ENCODE measurements at places on chromosomes 16 and 17.
A peak's percentile ranks its signal among the peaks of the same experiment; 100 is the strongest.

DNA sequence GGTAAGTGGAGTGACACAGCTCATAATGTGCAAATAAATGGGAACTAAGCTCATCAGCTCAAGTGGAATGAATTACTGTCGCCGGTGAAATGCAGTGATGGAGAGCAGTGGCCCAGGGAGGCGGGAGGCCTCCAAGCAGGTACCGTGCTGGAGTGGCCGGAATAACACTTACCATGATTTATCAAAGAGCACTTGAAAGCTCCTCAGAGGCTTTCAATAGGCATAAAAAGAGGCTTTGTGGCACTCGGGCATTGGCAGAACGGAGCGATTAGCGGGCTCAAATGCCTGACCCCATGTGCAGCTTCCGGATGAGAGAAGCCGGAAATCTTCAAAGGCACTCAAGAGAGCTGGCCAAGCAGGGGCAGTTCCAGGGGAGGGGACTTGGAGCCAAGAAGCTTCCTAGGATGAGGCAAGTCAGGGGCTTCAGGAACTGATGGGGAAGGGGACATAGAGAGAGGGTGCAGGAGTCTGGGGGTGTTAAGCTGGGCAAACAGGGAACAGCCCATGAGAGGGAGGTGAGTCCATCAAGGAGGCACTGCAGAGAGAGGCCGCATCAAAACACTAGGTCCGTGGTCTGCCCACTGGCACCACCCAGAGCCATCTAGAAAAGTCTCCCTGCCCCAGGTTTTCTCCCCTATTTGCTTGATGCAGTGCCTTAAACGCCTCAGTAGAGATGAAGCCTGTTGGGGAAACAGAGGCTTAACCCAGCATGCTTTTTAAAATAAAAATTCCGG, 144.0 kb upstream of the IRX6 start:
- no peak for DNase-seq

DNA sequence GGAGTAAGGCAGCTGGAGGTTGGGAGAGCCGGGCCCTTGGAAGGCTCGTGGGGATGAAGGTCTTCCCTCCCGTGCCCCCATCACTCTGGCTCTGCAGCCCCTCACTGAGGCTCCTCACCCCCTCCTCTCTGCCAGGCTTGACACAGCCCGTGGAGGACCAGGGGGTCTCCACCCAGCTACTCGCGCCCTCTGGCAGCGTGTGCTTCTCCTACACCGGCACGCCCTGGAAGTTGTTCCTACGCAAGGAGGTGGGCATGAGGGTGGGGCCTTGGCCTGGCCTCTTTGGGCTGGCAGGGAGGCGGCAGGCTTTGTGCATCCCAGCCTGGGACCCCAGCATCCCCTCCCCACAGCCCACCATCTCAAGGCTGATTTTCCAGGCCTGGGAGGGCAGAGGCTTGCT, 15.6 kb upstream of the SMIM5 start:
- no peak for DNase-seq

GRCh38 chr17:40345994-40346764, 18.4 kb downstream of the GJD3 start:
- no peak for DNase-seq

DNA sequence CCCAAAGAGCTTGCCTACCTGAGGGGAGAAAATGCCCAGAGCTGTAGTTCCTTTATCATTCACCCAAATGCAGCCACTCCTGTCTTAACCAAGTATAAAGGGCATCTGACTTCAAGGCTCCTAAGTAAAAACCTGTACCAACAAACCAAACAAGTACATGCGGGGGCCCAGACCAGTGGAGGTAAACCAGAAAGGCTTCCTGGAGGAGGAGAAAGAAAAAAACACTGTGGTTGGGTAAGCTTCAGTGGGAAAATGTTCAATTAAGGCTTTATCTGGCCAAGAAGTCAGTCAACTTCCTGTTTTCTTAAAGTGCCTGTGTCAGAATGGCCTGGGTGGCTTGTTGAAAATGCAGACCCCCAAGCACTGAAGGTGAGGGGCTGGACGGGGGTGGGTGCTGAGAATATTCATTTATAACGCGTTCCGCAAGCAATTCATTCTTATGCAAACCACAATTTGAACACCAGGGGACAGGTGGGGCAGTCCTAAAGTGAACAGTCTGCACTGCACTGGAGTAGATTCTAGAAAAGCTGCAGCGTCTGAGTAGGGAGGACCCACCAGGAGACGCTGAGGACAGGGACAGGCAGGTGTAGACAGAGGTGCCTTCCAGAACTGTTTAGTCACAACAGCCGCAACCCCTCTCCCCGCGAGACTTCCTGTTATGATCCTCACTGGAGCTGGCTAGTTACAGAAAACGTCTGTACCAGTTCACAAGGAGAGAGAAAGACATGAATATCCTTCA, 467.1 kb downstream of the SOX9 start:
- DNase-seq: no peak

DNA sequence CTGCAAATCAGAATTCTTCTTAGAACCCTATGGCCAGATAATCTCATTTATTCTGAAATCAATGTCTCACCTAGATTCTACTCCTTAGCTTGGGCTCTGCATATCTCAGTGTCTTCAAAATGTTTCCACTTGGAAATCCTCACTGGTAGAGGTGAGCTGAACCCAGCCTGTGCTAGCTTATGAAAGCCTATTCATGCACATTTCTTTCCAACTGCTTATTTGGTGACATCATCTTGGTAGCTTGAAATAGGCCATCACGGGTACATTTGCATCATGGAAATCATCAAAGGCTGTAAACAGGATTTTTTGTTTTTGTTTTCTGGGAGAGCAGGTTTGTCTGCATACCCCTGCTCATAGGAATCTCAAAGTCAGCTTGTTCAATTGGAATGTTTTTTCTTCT, 130.8 kb downstream of the KCNJ18 start:
- peak; percentile 0 for DNase-seq

DNA sequence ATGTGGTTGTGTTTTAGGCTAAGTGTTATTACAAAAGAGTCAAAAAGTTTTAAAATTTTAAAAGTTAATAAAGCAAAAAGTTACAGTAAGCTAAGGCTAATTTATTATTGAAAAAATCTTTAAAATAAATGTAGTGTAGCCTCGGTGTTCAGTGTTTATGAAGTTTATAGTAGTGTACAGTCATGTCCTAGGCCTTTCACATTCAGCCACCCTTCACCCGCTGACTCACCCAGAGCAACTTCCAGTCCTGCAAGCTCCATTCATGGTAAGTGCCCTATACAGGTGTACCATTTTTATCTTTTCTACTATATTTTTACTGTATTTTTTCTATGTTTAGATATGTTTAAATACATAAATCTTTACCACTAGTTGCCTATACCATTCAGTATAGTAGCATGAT, 98.5 kb upstream of the RPRML start:
- DNase-seq: no peak

- no peak for DNase-seq
These were observed 35.4 kb downstream of the OR1D5 start for GRCh38 chr17:3027786-3028532.

GRCh38 chr16:67694611-67695010, 24.5 kb downstream of the GFOD2 start:
- no peak for DNase-seq

GRCh38 chr16:4111748-4112696, 4.2 kb downstream of the ADCY9 start:
- DNase-seq: no peak

DNA sequence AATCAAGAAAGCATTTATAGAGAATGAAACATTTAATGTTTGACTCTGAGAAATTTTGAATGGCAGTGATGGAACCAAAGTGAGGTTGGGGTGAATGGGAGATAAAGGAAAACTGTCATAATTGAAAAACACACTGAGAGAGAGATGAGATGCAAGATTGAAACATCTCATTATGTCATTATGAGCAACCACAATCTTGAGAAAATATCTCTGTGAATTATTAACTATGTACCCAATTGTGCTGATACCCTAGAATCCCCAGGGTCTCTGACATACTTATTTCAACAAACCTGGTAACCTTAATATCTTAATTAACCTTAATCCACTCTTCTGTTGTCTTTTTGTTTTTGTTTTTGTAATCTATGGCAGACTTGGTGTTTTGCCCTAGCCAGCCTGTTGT, 143.5 kb upstream of the HLF start:
- no peak for DNase-seq

- no peak for DNase-seq
These were observed 26.0 kb upstream of the ITGB4 start for GRCh38 chr17:75695141-75695829.

DNA sequence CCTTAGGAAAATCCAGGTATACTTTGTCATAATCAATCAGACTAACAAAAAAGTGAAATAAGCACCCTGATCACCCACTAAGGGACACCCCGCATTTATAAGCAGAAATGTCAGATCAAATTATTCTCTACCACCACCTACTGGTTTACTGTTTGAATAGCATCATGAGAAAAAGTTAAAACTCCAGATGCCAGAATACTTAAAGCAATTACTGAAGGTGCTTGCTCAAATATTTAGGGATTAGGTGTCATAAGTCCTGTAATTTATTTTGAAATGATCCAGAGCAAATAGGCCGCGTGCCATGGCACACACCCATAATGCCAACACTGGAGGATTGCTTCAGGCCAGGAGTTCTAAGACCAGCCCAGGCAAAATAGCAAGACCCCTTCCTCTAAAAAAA, 2.3 kb downstream of the TOP2A start:
- peak; percentile 47 for DNase-seq

GRCh38 chr17:20281860-20282259, 185.5 kb downstream of the LGALS9B start:
- no peak for DNase-seq

GRCh38 chr16:48479329-48479728, 94.1 kb upstream of the SIAH1 start:
- no peak for DNase-seq

DNA sequence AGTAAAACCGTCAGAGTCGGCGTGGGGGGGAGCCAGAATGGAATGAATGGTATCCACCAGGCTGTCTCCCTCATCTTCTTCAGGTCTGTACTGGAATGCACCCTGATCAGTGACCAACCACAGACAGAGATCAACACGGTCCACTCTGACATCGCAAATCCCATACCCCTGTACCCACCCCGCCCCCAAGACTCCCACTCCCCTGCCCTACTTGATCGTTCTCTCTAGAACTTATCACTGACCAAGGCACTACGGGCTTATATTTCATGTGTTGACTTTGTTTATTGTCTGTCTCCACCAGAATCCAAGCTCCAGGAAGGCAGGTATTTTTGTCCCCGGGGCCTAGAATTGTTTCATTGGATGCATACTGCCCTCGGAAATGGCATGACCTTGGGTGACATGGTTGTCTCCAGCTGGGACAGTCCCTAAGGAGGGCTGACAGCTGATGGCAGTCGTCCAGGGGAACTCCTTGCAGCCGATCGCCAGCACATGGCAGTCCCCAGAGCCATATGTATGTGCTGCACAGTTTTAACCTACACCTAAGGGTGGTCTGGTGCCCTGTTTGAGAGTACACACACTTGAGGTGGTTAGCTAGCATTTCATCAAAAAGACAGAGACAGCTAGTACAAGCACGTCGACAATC, 526 bp upstream of the MFSD6L start:
- DNase-seq: no peak

DNA sequence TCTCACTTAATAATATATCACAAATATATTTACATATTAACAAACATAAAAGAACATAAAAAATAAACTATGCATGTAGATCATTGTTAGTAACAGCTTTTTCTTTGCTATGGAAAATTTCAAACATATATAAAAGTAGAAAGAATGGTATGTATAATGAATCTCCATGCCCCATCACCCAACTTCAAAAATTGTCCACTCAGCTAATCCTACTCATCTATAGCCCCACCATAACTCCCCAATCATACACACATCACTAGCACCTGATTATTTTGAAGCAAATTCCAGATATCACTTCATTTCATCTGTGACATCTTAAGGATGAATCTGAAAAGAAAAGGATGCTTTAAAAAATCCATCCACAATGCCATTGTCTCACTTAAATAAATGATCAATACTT, 46.8 kb downstream of the SHISA6 start:
- DNase-seq: no peak

- DNase-seq: no peak
These were observed 23.5 kb downstream of the USP36 start for GRCh38 chr17:78817123-78817522.

DNA sequence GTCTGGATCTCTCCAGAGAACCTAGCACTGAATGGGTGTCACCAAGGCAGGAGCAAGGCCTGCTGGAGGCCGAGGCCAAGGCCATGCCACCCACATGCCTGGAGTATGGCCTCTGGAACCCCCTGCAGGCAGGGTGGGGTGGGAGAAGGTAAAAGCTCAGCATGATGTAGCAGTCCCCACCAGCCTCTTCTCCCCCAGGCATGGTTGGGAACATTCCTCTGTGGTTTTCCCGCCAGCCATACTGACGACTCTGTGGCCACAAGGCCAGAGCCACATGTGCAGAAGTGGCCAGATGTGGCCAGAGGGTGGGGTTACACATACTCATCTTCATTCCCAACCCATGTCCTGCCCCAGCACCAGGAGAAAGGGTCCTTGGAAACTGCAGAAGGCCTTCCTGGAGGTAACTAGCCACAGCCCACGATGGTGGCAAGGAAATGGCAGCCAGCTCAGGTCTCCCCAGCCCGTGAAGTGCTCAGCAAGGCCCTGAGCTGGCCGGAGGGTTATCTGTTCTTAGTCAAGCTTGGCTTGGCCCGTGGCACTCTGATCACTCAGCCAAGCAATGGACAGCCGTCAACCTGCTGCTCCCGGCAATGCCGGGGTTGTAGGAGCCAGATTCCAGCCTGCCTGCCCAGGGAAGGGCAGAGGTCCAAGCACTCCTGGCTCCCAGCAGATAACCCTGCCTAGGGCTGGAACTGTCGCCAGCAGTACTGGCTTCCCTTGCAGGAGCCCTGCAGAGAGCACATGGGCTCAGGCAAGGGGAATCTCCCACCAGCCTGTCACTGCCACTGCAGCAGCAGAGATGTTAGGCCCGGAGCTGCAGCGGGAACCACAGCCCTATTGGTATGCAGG, 26.1 kb downstream of the HDAC5 start:
- DNase-seq: no peak

- no peak for DNase-seq
These were observed 15.3 kb upstream of the NPTX1 start for GRCh38 chr17:80491478-80492342.

DNA sequence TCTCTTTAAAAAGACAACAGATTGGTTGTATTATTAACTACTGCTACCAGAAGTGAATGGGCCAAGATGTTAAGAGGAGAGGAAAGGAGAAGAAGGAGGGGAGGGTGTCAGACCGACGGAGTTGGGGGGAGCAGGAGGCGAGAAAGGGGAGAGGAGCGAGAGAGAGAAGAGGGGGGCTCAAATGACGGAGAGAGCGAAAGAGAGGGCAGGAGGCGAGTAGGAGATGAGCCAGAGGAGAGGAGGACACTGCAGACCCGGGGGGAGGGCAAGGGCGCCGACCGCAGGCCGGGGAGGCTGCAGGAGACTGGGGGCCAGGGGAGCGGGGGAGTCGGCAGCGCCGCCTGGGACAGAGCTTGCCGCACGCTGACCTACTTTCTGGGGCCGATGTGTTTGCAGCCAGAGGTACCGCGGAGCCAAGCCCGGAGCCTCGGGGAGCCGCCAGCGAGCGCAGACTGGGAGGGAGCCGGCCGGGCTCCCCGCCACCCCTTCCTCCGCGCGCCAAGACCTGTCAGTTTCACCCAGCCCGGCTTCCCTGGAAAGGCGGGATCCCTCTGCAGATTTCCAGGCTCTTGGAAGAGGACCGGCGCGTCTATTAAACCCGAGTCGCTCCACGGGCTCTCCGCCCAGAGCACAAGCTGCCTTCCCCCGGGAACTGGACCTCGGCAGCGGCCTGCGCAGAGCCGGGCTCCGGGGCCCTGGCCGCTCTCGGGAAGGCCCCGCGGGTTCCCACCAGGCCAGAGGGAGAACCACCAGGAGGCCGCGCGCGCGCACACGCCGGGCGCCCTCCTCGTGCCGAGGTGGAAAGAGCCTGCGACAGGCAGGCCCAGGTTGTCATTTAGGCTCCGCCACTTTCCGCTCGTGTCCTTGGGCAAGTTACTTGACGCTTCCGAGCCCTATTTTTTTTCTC, 74.6 kb downstream of the CMC2 start:
- DNase-seq: peak; percentile 54

GRCh38 chr16:49756775-49757558, 98.9 kb downstream of the ZNF423 start:
- DNase-seq: no peak
